ENCODE measurements at places on chromosomes 13 and 19.

DNA sequence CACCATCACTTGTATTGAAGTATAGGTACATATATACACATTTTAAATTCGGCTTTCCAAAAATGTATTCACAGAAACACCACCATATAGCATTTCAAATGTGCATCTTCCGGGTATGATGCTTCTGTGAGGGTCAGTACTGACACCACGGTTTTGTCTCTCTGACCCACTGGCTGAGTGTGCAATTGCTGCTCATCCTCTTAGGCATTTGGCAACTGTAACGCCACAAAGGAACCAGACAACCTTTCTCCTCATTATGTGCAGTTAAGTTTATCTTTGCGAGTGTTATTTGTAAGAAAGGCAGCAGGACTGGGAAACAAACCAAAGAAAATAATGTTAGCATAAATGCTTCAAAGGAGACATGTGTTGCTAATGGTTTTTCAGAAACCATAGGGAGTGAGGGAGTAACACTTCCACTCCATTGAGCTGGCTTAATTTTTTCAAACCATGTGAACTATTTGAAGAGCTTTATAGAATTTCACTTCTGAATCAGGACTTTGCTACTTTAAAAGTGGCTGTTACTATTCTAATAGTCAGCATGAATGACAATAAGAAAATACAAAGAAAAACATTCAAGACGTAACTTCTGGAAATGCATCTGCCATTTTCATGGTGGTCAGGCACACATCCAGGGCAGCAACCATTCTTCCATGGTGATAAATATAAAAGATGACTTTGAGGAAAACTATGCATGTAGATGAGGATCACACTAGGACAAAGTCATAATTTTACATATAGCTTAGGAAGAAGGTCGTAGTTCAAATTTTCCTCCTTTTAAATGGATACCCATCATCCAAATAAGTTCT is 423.3 kb downstream of the MZT1 start:
- no peak overlapping the region for H3K27ac ChIP-seq
- no peaks in the 10 kb centered on the region for H3K4me1 ChIP-seq
- H3K27me3 ChIP-seq: no peaks in the 10 kb centered on the region
- no peak overlapping the region for H3K4me3 ChIP-seq

GRCh38 chr19:45079063-45079910 is at the start of gene GEMIN7:
GEMIN7 (plus strand) TSS chr19:45079260; CDS start chr19:45090115, 10,855 bp downstream.
- DNase-seq: peak; percentile 74
- peak within 1 kb of the TSS; percentile 95 for H3K4me3 ChIP-seq
- no peaks in the 10 kb centered on the region for H3K36me3 ChIP-seq
- peak within 1 kb of the TSS; percentile 54 for H3K27ac ChIP-seq

DNA sequence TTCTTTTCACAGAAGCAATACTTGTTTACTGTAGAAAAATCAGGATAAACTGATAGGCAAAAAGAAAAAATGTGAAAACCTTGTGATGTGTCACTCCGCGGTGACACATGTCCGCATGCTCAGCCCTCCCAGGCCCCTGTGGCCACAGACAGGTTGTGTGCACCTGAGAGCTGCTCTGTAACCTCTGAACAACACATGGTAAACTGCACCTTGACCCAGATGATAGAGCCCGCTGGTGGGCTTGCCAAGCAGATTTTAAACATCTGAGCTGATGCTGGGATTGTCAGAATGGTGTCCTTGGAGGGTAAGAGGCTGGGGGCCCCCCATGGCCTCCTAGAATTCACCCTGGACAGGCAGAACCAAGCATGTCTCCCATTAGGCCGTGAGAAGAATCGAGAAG is 33.8 kb downstream of the DHRS12 start:
- H3K27me3 ChIP-seq: no peaks in the 10 kb centered on the region
- H3K36me3 ChIP-seq: no peaks in the 10 kb centered on the region
- H3K4me1 ChIP-seq: no peaks in the 10 kb centered on the region
- DNase-seq: no peak
- H3K27ac ChIP-seq: peak overlapping the region; percentile 23

- no peaks in the 10 kb centered on the region for H3K36me3 ChIP-seq
- H3K4me1 ChIP-seq: no peaks in the 10 kb centered on the region
- no peak for DNase-seq
Observed at GRCh38 chr13:67043901-67044300, 186.2 kb downstream of the PCDH9 start.

GRCh38 chr19:35518313-35518712 is 4.9 kb upstream of the DMKN start:
- H3K4me3 ChIP-seq: no peak overlapping the region
- no peaks in the 10 kb centered on the region for H3K36me3 ChIP-seq
- DNase-seq: no peak
- H3K4me1 ChIP-seq: no peaks in the 10 kb centered on the region

DNA sequence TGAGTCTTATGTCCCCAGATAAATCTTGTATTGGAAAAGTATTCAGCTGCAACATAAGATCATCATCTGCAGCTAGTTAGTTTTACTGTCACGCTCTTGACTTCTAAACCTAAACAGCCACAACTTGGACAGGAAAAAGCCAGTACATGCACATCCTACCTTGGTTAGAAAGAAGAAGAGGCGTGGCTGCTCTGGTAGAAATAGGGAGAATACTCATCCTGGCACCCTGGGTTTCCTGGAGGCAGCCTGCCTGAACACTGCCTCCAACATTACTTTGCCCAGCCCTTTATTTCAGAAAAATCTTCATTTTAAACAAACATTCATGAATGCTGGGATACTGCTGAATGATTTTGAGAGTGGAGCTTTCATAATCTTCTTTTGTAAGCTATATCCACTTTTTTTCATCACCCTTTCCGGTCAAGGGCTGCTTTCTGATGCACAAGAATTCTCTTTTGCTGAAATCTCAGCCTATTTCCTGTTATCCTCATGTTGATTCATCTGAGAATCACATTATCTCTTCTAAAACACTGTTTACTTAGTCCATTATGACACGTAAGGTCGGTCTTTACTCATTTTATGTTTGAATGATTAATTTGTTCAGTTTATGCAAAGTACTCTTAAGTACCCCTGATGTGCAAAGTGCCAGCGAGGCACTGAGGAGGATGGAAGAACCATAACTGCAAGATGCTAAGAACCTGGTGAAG is 55.2 kb downstream of the STARD13 start:
- H3K27ac ChIP-seq: no peak overlapping the region
- H3K4me3 ChIP-seq: no peak overlapping the region
- H3K36me3 ChIP-seq: no peaks in the 10 kb centered on the region

DNA sequence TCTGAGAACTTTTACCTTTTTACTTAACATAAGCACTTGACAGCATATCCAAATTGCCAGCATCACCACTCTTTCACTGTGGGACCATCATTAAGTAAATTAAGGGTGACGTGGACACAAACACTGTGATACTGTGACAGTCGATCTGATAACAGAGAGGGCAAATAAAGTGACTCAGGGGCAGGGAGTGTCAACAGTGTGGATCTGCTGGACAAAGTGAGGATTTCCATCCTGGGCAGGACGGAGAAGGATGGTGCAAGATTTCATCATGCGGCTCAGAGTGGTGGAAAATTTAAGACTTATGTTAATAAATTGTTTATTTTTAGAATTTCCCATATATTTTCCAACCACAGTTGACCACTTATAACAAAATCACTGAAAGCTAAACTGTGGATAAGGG is 60.0 kb upstream of the WDFY2 start:
- DNase-seq: peak; percentile 41
- H3K36me3 ChIP-seq: no peaks in the 10 kb centered on the region
- H3K27ac ChIP-seq: peak overlapping the region; percentile 80
- no peak overlapping the region for H3K4me3 ChIP-seq
- H3K27me3 ChIP-seq: no peaks in the 10 kb centered on the region

GRCh38 chr19:13637664-13638063 is 126.7 kb upstream of the MRI1 start:
- no peak overlapping the region for H3K4me3 ChIP-seq
- no peaks in the 10 kb centered on the region for H3K36me3 ChIP-seq
- DNase-seq: no peak
- no peaks in the 10 kb centered on the region for H3K27me3 ChIP-seq
